Activated effector memory CD4-positive, alpha-beta T cell treated with Interleukin-2 at 50 U/mL for 16 hours (primary cell): ENCODE measurements at places on chromosomes 3 and 15.

- no peak for DNase-seq
Observed at GRCh38 chr3:5806192-5806591, 618.7 kb downstream of the EDEM1 start.

DNA sequence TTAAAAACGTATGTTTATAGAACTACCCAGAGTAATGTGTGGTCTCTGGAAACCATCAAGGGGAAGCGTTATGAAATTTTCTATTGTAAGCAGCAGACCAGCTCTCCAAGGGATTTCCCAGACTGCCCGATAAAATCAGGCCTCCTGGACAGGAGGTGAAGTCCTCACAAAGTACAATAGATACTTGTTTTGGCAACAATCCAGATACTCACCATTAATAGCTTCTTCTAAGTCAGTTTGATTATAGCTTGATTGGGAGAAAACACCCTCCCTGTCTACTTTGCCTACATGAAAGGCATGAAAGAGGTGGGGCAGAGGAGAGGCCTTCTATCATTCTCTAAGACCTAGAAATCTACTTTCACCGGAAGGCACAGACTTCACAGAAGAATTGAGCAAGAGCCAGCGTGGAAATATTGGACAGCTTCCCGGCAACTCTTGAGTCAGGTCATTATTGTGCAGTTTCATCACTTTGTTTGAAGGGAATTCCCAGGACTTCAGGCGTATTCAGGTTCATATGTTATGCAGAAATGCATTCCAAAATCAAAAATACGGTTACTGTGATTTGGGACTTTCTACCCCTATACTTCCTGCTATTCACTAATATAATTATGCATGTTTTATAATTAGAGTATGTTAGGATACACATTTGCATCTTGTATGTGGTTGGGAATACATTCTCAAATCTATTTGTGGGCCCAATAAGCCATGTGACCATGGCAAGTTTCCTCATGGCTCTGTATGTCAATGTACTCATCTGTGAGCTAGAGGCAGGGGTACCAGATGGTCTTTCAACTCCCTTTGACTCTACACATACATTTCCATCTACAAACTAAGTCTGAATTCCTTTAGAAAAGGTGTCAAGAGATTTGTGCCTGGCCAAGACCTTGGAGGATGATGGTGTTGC is 103.5 kb downstream of the CD47 start:
- no peak for DNase-seq

DNA sequence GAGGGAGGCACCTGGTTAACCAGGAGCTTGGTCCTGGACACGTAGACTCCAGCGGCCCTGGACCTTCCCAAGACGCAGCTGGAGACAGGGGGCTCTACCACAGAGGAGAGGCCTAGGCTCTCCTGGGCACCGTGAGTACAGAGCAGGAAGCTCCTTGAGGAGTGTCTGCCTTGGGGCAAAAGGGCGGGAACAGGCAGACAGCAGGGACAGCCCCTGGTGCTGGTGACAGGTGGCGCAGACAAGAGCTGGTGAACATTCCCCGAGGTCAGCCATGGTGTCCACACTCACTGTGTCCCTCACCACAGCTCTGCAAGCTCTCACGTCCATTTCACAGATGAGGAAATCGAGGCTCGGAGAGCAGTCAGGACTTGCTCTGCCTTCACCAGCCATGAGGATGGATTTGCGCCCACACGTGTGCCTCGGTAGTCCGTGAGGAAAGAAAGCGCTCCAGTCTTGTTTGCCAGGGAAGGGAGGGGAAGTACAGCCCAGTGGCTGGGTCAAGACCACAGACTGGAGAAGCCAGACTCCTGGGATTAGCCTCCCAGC is 2.6 kb upstream of the PLXNA1 start:
- DNase-seq: no peak

GRCh38 chr15:92690395-92690794 is 34.8 kb upstream of the FAM174B start:
- no peak for DNase-seq

- DNase-seq: no peak
Observed at GRCh38 chr3:186724911-186725310, 7.8 kb downstream of the KNG1 start.

DNA sequence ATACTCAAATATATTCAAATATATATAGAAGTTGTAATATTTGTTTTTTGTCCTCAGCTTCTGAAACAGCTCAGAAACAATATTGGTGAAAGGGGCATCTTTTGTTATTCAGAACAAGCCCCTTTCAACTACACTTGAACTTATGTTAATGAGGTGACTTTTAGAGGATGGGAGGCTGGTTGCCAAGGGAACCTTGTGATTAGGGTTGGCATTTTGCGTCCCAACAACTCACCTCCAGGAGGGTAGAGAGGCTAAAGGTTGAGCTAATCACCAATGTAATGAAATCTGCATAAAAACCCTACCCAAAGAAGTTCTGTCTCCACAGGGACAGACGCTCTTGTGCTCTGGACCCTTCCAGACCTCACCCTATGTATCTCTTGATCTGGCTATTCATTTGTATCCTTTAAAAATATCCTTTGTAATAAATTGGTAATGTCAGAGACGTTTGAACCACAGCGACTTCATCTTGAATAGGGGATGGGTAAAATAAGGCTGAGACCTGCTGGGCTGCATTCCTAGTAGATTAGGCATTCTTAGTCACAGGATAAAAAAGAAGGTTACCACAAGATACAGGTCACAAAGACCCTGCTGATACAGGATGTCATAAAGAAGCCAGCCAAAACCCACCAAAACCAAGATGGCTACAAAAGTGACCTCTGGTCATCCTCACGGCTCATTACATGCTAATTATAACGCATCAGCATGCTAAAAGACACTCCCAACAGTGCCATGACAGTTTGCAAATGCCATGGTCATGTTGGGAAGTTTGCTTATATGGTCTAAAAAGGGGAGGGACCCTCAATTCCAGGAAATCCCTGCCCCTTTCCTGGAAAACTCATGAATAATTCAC is 111.1 kb downstream of the FMN1 start:
- no peak for DNase-seq

GRCh38 chr15:92391640-92392039 is 2.0 kb upstream of the ST8SIA2 start:
- no peak for DNase-seq

DNA sequence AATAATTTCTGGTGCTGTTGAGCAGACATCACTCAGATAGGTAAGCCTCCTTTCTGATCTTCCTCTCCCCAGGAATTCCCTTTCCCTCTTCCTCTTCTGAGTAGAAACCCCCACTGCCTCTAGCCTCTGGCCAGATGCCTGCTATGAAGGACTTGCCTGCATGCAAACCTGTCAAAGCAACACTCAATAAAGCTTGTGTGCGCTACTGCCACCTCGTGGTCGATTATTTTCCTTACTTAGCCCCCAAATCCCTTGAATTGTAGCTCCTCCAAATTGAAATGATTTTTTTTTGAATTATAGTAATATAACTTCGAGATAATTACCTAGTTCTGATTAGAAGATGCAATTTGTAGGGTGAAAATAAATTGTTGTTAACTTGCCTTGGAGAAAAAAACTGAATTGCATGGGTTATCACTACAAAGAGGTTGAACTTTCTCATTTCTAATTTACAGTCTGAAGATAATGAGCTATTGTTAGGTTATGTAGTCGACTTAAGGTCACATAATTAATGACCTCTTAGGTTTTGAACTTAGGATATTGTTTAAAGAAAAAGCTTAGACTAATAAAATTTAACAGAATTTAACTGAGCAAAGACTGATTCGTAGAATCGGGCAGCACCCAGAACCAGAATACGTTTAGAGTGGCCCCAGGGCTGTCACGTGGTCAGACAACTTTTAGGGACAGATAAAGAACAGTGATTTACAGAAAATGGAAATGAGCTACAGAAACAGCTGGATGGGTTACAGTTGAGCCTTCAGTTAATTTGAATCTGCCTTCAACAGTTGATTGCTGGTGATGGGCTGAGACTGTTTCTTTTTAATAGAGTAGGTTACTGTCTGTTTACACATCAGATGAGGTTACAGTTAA is 269.3 kb downstream of the ARPP21 start:
- no peak for DNase-seq
